Urinary bladder (tissue), 4 donors: ENCODE measurements at places on chromosomes 3 and 15. TPM values are rescaled to one million over a fixed set of nuclear protein-coding genes. Genes with fewer than 3 reads are reported as not detected.

TMEM62 gene
- 22.6 TPM for total RNA-seq

TRPM7 gene
- 126 TPM for total RNA-seq

- DNase-seq: no peak
Observed at GRCh38 chr3:33089515-33089914, 7.4 kb downstream of the GLB1 start.

DNA sequence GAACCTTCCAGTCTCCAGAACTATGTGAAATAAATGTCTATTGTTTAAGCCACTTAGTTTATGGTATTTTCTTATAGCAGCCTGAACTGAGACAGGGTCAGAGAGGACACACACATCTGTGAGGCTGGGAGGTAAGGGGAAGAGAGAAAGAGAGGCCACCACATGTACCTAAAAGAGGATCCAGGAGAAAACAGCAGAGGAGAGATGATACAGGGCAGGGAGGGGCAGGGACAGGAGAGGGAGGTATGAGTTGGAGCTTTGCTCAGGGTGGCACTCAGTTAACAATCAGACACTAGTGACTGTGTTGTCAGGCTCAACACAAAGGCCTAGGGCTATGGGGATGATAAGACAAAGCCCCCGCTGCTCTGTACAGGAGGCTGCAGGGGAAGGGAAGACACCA is 17.6 kb downstream of the KIF9 start:
- no peak for DNase-seq

MYH15 gene
- total RNA-seq: 1.2 TPM
